ENCODE measurements at places on chromosomes 7 and 10.

DNA sequence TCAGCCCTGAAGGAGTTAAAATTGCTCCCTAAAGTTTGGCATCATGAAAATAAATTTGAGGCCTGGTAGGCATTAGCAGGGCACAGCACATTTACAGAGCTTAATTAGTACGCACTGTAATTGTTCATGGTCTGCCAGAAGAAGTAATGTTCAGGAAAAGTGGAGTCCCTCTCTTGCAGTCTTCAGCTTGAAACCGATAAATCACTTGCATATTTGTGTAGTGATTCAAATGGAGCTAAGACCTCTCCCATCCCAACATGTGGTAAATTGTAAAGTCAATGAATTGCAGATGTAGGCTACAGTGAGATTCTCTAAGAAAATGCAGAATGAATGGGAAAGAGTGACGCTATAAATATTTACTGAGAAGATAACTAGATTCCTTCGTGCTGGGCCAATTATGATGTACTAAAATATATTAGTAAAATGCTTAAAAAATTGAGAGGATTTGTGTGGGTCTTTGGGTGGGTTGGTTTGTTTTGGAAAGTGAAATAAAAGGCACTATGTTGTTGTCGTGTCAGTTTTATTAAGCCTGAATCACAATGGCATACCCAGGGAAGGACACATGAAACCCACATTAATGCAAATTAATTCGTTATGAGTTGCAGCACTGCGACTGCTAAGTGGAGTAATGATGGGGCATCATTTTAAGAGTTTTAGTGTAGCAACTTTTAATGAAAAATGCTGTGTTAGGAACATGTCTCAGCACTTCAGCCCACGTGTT, 8.4 kb downstream of the TCF7L2 start:
- no peak for DNase-seq

DNA sequence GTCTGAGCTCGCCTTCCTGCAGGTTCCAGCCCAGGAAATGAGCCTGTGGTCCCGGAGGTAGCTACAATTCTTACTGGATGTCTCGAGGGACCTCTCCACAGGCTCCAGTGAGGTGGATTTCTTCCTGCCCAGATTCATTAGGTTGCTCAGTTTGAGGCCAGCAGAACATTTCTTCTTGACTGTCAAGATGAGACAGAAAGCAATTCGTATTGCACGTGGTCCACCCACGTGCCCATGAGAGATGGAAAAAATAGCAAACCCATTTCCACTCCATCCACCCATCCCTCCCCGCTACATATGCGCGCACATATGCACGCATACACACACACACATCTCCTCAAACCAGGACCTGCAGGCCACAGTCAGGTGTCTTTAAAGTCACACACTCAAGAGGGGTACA, 68.7 kb downstream of the VWA2 start:
- no peak for DNase-seq

- no peak for DNase-seq
These were observed 1.5 kb upstream of the FAM53B start for GRCh38 chr10:124745673-124746072.

DNA sequence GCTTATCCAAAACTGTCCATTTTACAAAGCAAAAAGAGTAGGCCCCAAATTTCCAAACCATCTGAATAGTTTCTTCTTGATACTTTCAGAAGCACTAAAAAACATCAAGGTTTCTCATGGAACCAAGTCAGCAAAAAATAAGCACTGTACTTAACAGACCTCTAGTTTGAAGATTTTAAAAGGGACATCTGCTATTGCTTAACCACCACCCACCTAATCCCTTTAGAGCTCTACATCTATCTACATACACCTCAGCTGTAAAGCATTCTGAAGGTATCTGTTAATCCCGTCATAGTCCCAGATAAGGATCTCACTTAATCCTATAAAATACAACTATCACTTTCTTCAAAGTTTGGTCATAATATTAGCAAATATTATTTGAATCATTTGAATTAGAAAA, 72.3 kb downstream of the HIBADH start:
- DNase-seq = no peak

- no peak for DNase-seq
These were observed 49.7 kb downstream of the GFRA1 start for GRCh38 chr10:116223289-116223688.

All from activated naive CD4-positive, alpha-beta T cell treated with Interleukin-2 at 50 U/mL for 16 hours (primary cell).